ENCODE measurements at places on chromosomes 3 and 15.

GRCh38 chr3:15391007-15391406, 36.3 kb downstream of the METTL6 start:
- DNase-seq, result no peak

- DNase-seq, result no peak
These were observed 248.7 kb upstream of the C2CD4B start for GRCh38 chr15:62413786-62414185.

DNA sequence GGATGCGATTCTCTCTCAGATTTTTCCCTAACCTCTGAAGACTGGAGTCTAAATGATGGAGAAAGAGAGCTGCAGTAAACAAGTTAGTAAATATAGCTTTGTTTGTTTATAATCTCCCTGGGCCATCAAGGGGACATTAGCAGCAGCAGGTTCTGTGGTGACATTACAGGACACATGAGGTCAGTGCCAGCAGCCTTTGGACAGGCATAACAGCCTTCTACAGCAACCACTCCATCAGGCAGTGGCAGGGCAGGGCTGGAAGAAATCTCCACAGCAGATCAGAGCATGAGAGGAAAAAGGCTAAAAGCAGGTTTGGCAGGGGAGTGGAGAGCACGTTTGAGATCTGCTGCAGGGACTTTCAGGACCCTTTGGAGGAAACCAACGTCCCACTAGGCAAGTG, 127.6 kb upstream of the ACP3 start:
- DNase-seq, result no peak

GRCh38 chr3:43031889-43032545, 52.9 kb downstream of the GASK1A start:
- no peak for DNase-seq

GRCh38 chr15:31486906-31487695, 160.5 kb downstream of the KLF13 start:
- no peak for DNase-seq

- DNase-seq, result no peak
These were observed 465.9 kb upstream of the DPPA4 start for GRCh38 chr3:109803274-109803673.

All from activated T-helper 1 cell treated with anti-CD3 and anti-CD28 coated beads, Interleukin-2, amount 50 U/mL, for 16 hours (primary cell).